ENCODE measurements at places on chromosomes 2 and 18. TPM values are rescaled to one million over a fixed set of nuclear protein-coding genes. Genes with fewer than 3 reads are reported as not detected.

GRCh38 chr18:58069721-58070292, 25.8 kb downstream of the NEDD4L start:
- DNase-seq: no peak

- no peak for DNase-seq
Observed at GRCh38 chr18:980586-980985, 75.9 kb downstream of the ADCYAP1 start.

- no peak for DNase-seq
Observed at GRCh38 chr18:9766740-9767139, 58.6 kb downstream of the RAB31 start.

GRCh38 chr2:60104514-60105505, 448.6 kb downstream of the BCL11A start:
- no peak for DNase-seq

GRCh38 chr18:40365526-40365925, 1589.5 kb upstream of the PIK3C3 start:
- no peak for DNase-seq

DNA sequence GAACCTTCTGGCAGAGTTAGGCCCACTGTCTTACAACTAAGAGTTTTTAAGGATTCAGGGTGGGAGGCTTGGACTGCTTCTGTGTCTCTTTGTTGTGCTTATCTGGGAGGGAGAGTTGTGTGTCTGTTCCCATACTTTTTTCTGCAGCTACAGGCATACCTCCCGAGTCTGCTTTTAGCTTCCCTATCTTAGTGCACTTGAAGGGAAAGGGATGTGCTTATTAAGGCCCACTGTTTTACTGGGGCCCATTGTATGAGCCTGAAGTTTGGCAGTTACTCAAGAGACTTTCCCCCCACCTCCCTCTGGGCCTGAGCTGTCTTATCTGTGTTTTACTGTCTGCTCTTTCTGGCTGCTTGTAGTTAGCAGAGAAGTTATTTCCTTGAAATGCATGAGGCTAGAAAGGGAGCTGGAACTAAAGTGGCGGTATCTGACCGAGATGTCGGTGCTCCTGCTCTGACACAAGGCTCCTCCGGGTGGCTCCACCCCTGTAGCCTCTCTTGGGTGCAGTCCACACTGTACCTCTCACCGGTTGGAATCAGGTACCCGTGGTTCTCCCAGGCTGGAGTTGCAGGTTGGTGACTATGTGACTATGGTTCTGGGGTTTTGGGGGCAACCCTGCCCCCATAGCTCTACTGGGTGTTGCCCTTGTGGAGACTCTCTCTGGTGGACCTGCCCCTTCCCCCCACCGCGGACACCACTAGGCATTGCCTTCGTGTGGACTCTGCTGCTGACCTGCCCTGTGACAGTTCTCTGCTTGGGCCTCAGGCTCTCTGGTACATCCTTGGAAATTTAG, 12.9 kb downstream of the UBR3 start:
- no peak for DNase-seq

DNA sequence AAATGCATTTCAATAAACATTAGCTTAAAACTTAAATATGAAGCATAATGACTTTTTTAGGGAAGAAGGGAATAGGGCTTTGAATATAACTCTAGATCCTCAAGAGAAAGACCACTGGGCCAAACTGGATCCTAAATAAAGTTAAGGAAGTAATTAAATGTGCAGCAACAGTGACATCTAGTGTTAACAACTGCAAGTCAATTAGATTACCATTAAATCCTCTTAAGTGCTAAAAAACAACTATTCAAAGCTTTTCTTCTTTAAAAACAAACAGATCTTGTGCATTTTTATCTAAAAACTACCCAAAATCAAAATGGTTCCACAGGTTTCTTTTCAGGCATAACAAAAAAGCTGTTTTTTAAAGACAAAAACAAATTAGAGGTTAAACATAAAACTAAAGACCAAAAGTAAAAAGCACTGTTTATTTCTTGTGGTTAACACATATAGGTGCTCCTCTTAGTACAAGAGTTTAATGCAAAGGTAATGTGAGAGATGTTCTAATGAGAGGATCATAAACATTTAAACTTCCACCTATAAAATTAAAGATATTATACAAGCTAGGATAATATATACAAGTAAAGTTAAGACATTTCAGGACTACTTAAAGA, 111.4 kb downstream of the THADA start:
- DNase-seq: no peak

DNA sequence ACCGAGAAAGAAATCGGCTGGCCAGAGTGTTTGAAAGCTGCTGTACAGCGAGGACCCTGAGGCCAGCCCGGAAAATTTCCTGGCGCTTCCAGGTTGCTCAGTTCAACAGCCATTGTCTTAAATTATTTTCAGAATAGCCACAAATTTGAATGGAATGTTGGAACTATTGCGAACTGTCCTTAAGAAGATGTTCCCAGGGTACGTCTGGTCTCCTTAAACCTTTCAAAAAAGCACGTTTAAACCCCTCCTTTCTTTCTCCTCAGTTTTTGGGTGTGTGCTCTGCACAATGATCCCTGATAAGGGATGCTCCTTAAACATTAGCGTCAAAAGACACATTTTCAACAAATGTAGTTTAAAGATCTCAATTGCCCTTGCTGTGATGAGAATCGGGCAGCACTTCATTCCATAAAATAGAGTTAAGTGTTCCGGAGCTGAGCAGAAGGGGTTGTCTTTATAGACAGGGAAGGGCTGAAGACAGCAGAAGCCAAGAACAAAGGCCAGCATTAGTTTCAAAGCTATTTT, 14.5 kb upstream of the LPIN2 start:
- no peak for DNase-seq

DNA sequence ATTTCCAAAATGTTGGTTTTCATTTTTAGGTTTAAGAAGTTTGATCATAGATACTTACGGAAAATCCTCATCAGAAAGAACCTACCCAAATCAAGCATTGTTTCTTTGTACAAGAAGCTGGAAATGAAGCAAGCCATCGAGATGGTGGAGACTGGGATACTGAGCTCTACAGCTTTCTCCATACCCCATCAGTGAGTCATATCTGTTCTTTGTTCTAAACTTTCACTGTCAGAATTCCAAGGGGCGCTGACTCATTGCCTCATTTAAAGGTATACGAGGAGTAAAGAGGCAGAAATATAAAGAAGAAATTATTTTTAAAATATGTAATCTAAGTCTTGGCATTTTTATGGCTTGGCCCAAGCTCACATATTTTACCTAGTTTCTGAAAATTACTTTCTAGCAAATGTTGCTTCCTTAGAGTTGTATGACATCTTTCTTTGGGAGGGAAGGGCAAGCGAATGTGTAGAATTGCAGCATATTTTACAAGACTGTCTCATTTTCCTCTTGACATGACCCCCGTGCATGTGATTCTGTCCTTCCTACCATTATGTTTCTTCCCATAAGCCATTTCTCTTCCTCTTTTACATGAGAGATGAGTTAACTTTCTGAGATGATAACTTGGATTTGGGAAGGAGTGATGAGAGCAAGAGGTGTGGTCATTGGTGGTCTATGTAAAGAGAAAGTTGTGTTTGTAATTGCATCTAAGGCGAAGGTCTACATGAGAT, 41.2 kb downstream of the SLC9A4 start:
- DNase-seq: no peak

DNA sequence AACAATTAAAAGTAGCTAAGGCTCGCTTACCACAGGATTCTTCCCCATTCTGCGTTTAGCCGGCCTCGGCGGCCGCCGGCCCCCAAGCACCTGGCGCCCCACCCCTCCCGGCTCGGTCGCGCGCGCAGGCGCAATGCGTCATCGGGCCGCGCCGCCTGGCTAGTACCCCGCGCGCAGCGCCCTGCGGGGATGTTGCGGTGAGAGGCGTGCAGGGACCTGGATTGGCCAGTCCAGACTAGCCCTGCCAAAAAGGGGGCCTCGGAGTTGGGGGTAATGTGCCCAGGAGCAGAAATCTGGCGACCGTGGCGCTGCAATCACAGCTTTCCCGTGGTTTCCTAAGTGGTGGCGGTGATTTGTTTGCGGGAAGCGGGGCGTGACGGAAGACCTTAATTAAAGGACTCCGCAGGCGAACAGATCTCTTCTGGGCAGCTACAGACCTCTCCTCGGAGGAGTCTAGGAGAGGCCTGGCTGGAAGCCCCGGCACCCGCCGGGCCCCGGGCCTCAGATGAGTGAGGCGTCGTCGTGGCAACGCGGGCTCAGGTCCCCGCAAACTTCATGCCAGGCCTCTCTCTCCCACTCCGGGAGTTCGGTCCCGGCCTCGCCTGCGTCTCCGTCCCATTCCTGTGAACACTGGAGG, 606 bp downstream of the TMEM237 start:
- DNase-seq: peak; percentile 82

DNA sequence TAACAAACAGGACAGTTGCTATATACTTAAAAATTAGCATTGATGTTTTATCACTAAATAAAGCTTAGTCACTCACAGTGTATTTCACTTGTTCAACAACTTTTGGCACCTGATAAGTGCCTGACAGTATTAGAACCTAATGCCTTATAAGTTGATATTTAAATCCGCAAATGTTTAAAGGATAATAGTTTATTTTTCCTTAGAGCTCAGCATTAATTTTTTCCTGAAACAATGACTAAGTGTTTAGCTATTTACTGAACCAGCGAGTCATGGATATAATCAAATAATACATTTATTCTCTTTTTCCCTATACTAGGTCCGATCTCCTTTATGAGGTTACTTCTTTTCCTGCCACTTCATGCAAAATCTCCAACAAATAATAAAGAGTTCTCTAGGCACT, 146.0 kb upstream of the PGAP1 start:
- DNase-seq: no peak

DNA sequence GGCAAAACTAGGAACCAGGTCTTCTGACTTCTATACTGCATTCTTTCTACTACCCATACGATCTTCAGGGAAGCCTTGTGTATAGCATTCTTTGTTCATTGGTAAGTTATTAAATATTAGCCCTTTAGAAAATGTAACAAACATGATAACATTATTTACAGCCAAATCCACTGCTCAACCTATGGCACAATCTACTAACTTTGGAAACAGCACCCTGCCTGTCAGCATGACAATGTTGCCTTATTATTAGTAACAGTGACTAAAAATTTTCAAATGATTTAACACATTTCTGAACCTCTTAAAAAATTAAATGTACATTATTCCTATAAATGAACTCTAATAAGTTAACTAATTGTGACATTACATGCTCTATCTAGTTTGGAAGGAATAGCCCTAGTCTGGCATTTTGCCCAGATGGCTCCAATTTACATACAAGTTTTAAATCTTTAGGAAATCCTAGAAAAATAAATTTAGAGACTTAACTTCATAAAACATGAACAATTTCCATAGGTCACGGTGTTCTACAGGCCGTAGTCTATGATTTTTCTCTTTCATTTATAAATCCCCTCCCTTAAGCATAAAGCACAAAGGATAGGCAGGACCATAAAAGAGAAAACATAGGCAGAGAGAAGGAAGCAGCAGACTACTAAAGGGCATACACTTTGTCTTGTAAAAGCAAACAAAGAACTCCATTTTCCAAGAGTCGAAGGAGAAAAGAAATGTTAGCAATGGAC, 33.7 kb downstream of the YES1 start:
- no peak for DNase-seq

DNA sequence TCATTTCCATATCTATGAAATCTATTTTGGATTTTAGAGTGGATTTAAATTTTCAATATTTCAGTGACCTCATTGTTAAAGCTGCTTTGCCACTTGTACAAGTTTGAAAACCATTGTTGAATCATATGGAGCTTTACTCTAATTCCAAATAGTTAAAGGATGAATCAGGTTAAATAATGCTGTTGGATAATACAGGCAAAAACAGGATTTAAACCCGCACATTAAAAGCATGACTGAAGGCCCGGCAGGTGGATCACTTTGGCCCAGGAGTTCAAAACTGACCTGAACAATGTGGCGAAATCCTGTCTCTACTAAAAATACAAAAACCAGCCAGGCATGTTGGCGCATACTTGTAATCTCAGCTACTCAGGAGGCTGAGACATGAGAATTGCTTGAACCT, 68.3 kb downstream of the RIF1 start:
- DNase-seq: no peak

GRCh38 chr18:22790545-22791309, 142.4 kb upstream of the RBBP8 start:
- no peak for DNase-seq

GRCh38 chr2:138276339-138276738, 225.2 kb upstream of the SPOPL start:
- no peak for DNase-seq

GRCh38 chr2:79585701-79586433, 73.0 kb downstream of the CTNNA2 start:
- DNase-seq: no peak

- no peak for DNase-seq
Observed at GRCh38 chr2:112118148-112118547, 20.0 kb upstream of the FBLN7 start.

- DNase-seq: no peak
Observed at GRCh38 chr18:4960578-4960977, 236.5 kb downstream of the AKAIN1 start.

DNA sequence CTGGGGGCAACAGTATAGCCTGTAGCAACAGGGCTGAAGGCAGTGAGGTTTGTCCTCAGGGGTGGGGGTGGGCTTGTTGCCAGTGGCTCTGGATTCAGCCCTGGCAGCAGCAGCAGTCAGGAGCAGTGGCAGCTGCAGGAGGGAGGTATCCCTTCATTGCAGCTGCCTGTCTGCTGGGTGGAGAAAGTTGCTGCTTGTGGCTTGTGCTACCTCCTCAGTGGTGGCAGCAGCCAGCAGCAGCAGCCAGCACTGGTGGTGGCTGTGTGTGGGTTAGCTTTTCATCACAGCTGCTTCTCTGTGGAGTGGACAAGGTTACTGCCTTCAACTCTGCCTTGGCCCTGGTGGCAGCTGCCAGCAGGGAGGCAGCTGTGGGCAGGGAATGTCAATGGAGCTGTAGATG, 94.9 kb downstream of the ARL6IP6 start:
- DNase-seq: no peak

SLC35F5 gene
- total RNA-seq: 63.9 TPM

CD8B2 gene
- not detected for total RNA-seq

NRP2 gene
- 3.4 TPM for total RNA-seq

FSHR gene
- total RNA-seq: not detected

CNDP1 gene
- not detected for total RNA-seq

TPO gene
- 4.2 TPM for total RNA-seq

HMSD gene
- not detected for total RNA-seq

MFF gene
- 88.8 TPM for total RNA-seq

Measured in heart left ventricle (tissue), 16 donors.